HFFc6 (cell line): ENCODE measurements at places on chromosomes 2 and 18. TPM values are rescaled to one million over a fixed set of nuclear protein-coding genes. Genes with fewer than 3 reads are reported as not detected.
A peak's percentile ranks its signal among the peaks of the same experiment; 100 is the strongest.

DNA sequence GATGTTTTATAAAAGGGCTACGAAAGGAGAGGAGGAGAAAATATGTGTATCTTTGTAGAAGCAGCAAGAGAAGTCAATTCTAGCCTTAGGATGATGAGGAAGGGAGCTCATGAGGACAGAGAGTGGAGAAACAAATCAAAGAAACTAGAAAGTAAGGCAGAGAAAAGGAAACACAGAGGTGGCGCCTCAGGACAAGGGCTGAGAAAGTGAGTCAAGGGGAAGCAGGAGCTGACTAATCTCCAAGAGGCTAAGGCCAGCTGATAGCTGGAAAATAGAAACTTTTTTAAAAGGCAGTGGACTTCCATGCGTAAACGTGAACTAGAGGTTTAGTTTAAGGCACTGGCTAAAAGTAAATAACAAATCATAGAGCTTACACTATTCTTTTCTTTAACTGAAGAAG, 173.3 kb downstream of the ANKRD44 start:
- no peaks in the 10 kb centered on the region for H3K36me3 ChIP-seq
- H3K4me3 ChIP-seq: peak overlapping the region; percentile 15
- H3K27ac ChIP-seq: peak overlapping the region; percentile 68
- H3K27me3 ChIP-seq: no peaks in the 10 kb centered on the region

- DNase-seq: no peak
- no peaks in the 10 kb centered on the region for H3K4me1 ChIP-seq
- H3K27me3 ChIP-seq: no peaks in the 10 kb centered on the region
- no peak overlapping the region for H3K27ac ChIP-seq
- no peak overlapping the region for H3K4me3 ChIP-seq
- H3K36me3 ChIP-seq: no peaks in the 10 kb centered on the region
Measured at GRCh38 chr2:59080451-59081181, 839.5 kb upstream of the FANCL start.

GRCh38 chr18:35835366-35835765, 137.1 kb upstream of the RMP24 start:
- no peak overlapping the region for H3K27ac ChIP-seq
- H3K27me3 ChIP-seq: peaks cover 21% of the 10 kb centered on the region
- no peaks in the 10 kb centered on the region for H3K36me3 ChIP-seq
- no peak for DNase-seq

DNA sequence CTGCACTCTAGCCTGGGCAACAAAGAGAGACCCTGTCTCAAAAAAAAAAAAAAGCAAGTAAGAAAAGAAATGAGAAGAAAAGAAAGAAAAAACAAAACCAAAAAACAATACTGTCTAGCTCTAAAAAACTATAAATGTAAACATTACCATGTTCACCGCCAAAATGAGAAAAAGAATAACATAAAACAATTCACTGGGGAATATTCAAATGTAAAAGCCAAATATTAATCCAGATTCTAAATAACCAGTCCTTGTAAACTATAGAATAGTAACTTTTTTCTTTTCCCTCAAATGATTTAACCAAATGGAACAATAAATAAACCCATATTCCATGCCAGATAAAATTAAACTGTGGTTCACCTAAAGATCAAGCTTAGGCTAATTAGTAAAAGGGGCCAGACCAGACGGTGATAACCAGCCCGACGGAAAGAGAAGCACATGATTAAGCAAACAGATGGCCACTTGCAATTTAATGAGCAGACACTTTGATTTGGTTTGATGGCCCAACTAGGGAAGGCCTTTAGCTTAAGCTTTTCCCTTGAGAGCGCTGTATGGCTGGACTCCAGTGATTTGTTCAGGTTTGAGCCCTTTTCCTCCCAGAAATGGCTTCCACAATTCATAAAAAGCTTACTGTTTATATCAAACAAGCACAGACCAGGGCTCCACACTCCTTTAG, 39.4 kb upstream of the ZNF397 start:
- H3K4me1 ChIP-seq: no peaks in the 10 kb centered on the region
- H3K4me3 ChIP-seq: no peak overlapping the region
- peaks cover 1% of the 10 kb centered on the region; the same call in 1 of the 2 replicates for H3K27me3 ChIP-seq
- no peak overlapping the region for H3K27ac ChIP-seq
- no peak for DNase-seq
- peaks cover 8% of the 10 kb centered on the region for H3K36me3 ChIP-seq

- H3K36me3 ChIP-seq: no peaks in the 10 kb centered on the region
- no peak for DNase-seq
- peaks cover 70% of the 10 kb centered on the region for H3K27me3 ChIP-seq
- peaks cover 9% of the 10 kb centered on the region; the same call in 1 of the 2 replicates for H3K4me1 ChIP-seq
Measured at GRCh38 chr2:26534865-26535662, 57.1 kb upstream of the OTOF start.

DNA sequence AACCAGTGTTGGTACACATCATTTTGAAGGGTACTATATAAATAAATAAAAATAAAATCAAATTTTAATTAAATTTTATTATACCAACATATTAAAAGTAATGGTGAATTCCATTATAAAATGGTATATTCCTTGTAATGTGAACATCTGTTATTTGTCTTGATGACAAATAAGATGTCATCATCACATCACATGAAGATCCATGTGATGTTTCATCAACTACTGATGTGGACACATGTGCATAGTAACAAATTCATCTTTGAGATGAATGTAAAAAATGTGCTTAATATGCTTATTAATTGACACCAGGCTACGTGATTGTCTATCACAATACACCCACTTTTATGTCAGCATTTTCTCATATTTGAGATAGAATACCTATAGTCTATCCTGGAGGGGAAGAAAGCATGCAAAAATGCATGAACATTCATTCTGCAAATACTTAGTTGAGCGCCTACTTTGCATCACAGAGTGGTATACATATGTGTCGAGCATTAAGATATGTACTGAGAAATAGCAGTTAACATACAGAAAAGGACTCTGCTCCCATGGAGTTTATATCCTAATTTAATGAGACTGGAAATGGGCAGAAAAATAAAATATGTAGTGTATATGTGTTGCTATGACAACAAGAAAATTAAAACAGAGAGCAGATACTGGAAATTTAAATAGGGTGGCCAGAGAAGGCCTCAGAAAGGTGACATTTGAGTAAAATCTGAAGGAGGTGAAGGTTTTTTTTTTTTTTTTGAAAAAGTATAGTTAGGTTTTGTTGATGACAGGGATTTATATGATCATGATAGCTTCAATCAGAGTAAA, 281.1 kb downstream of the ARHGAP15 start:
- H3K27me3 ChIP-seq: no peaks in the 10 kb centered on the region
- DNase-seq: no peak
- H3K4me1 ChIP-seq: no peaks in the 10 kb centered on the region
- no peak overlapping the region for H3K4me3 ChIP-seq
- no peaks in the 10 kb centered on the region for H3K36me3 ChIP-seq
- no peak overlapping the region for H3K27ac ChIP-seq

DNA sequence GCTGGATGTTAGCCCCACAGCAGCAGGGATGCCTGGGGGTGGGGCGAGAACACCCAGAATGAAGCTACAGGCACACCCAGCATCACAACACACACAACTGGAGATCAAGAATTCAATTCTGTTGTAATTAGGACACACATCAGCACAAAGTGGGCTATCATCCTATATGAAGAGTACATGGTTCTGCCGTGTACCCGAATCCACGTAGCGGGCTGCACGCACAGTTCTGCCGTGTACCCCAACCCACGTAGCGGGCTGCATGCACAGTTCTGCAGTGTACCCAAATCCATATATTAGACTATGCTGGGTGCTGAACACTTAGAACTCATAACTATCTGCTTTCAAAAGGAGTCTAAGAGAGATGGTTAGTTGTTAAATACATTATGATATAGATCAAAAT, 86.5 kb downstream of the EIPR1 start:
- peaks cover 25% of the 10 kb centered on the region for H3K36me3 ChIP-seq
- no peak overlapping the region for H3K4me3 ChIP-seq
- no peak overlapping the region for H3K27ac ChIP-seq
- H3K27me3 ChIP-seq: no peaks in the 10 kb centered on the region; the same call in 1 of the 2 replicates
- DNase-seq: no peak
- H3K4me1 ChIP-seq: no peaks in the 10 kb centered on the region

DNA sequence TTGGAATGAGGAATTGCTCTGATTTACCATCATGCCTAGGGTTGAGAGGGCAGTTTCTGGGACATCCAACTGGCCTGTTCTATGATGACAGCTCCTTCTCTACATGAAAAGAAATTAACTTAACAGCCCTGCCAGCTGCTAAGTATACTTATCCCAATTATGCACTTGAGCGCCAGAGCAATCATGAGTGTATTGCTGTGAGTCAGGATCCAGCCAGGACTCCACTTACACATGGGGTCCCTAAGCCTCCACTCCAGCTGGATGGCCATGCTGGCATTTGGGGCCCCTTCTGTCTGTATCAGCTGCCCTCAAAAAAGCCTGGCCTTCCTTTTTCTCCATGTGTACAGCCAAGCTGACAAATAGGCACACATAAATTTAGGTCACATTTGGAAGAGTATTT, 481.9 kb downstream of the TMX3 start:
- H3K4me1 ChIP-seq: peaks cover 8% of the 10 kb centered on the region
- no peak for DNase-seq
- no peak overlapping the region for H3K27ac ChIP-seq
- H3K27me3 ChIP-seq: no peaks in the 10 kb centered on the region
- H3K36me3 ChIP-seq: no peaks in the 10 kb centered on the region; the same call in 1 of the 2 replicates

DNA sequence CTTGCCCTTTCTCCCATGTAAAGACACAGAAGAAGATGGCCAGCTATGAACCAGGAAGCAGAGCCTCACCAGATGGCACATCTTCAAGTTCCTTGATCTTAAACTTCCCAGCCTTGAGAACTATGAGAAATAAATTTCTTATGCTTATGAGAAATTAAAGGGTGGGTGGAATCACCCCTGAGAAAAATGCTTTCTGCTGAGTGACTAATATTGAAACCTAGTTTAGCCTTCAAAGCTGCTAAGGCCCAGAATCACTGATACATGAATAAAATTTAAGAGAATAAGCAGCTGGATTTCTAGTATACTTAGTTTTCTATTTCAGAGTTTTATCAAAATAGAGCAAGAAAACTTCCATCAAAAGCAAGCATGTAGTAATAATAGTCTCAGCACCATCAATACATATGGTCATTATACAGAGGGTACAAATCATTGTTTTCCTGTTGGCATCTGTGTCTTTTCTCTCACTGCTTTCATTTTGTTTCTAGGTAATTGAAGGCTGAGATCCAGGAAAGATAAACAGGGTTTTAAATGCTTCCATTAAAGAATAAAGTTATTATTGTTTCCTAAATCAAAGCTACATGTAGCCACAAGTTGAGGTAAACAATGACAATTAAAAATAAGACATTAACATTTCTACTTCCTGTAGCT, 53.3 kb upstream of the COL5A2 start:
- no peak for DNase-seq
- peak overlapping the region; percentile 3; the same call in 1 of the 2 replicates for H3K27ac ChIP-seq
- peaks cover 49% of the 10 kb centered on the region for H3K4me1 ChIP-seq
- H3K36me3 ChIP-seq: no peaks in the 10 kb centered on the region
- no peak overlapping the region for H3K4me3 ChIP-seq

GRCh38 chr2:127173057-127173456, 47.0 kb downstream of the CYP27C1 start:
- no peaks in the 10 kb centered on the region for H3K36me3 ChIP-seq
- no peak overlapping the region for H3K4me3 ChIP-seq
- H3K27ac ChIP-seq: peak overlapping the region; percentile 83

Gene AQP12A
- not detected in 3 replicates for total RNA-seq

Gene C2orf72
- total RNA-seq: not detected in 3 replicates

Gene RAD51AP2
- not detected in 3 replicates for total RNA-seq

Gene TUBB8B
- not detected in 3 replicates for total RNA-seq
